ENCODE measurements at places on chromosomes 12 and 14.

DNA sequence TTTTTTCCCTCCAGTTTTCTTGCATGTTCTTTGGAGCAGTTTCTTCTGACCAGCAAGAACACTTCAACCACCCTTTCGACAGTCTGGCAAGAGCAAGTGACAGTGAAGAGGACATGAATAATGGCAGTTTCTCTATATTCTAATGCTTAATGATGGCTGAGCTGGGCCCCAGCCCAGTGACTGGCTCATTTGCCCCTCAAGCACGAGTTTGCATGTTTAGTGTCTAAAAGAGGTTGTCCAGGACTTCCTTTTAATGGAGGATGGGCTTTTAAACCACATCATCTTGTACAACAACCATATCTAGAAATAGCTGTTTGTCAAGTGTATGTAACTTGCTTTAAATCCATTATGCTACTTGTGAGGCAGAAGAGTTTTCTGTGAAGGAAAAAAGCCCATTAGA is 28.4 kb downstream of the RAD9B start:
- DNase-seq: no peak

DNA sequence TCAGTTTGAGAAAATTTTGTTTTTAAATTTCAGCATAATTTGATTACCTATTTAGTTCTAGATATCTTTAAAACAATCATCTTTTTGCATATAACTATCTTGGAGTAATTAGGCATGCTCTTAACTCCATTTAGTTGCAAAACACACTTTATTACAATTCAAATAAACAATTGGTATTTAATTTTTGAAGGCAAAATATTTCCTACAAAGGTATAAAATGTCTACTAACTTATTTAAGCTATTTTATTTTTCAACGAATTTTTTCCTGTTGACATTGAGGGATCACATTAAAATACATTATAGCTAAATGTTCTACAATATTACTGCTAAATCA is 8.3 kb downstream of the FOXA1 start:
- no peak for DNase-seq

DNA sequence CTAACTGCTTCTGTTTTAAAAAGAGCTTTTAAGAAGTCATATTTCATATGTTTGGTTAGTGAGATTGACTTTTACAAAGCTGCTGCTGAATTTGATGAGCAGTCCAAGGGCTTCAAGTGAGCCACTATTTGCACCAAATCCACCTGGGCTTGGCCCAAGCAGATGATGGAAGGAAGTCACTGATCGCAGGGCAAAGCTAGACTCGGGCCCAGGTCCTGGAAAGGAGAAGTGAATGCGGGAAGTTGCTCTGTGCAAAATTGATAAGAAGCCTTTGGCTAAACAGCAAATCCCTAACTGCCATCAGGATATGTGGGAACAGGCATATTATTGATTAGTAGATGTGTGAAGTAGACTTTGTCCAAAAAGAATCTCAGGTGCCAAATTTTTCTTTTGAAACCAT is 30.5 kb downstream of the PLXNC1 start:
- no peak for DNase-seq

DNA sequence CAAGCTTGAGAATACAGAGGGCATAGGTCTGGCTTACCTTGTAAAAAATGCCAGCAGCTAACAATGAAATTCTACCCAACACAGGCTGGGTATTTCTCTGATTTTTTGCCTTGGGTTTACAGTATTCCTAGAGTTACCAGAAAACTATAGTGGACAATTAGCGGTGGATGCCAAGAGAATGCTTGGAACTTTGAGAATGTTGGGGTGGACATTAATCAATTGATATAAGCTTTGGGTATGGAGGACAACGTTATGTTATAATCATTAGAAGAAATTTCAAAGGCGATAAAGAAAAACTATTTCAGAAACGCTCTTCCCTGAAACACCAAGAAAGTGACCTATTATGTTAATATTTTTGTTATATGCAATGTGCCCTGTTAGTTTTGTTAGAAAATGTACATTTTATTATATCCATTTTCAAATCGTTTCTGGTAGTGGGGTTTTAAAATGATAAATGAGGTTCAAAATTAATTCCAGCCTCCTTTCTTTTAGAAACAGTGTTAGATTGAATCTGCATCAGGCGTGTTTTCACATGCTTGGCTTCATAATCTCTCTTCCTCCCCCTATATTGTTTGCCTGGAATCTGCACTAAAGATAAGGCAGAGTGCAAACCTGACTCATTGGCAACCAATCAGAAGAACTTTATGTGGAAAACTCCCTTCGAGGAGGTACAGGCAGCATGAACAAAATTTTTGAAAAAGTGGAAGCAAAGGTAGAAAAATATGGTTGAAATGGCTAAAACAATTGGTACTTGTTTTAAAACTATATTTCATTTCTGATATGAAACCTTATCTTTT is 1.4 kb upstream of the PTPRQ start:
- DNase-seq: no peak

DNA sequence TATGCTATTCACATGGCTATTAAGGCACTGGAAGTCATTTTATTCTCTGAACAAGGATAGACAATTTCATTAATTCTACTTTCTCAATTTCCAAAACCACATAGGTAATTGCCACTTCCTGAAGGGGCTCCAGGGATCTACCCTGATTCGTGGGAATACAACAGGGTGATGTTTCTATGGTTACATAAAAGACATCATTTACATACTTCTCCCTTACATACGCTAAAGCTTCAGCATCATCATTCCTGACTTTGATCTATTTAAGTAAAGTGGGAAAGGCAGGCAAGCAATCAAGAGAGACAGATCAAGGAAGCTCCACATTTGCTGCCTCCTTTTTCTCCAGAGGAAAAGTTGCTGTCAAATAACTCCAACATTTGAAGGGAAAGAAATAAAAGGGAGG is 118.8 kb upstream of the SINHCAF start:
- no peak for DNase-seq

GRCh38 chr14:99254328-99255009 is 17.5 kb downstream of the BCL11B start:
- no peak for DNase-seq

DNA sequence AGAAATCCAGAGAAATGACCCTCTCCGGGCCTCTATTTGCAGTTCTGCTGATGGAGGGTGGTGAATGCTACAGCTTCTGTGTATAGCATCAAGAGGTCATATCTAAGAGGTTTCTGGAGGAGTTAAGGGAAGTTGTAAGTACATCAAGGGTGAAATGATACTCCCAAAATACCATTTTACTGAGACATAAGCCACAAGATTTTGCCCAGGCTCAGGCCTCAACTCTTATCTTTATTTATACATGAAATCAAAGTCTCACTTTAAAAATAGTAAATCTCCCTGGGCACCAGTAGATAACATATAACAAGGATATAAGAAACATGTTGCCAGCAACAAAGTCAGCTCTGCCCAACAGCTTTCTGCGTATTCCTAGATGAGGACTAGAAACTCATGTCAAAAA is 40.4 kb downstream of the NIN start:
- DNase-seq: no peak

GRCh38 chr14:49972131-49972671 is 79.3 kb downstream of the ARF6 start:
- no peak for DNase-seq

DNA sequence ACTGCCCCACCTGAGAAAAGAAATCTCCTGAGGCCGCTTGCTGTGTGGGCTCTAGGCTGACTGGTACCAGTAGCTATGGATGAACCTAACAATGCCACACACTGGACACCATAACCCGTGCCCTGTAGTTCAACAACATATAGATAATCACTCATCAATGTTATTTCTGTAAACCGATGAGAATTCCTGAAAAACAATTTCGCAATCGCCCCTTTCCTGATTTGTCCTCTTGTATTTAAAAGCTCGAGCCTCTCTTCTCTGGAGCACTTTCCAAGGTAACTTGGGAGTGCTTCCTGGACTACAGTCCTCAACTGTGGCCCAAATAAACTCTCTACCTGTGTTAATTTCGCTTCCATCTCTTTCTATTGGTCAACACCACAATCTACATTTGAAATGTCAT is 26.1 kb upstream of the PPP2R5C start:
- DNase-seq: no peak

DNA sequence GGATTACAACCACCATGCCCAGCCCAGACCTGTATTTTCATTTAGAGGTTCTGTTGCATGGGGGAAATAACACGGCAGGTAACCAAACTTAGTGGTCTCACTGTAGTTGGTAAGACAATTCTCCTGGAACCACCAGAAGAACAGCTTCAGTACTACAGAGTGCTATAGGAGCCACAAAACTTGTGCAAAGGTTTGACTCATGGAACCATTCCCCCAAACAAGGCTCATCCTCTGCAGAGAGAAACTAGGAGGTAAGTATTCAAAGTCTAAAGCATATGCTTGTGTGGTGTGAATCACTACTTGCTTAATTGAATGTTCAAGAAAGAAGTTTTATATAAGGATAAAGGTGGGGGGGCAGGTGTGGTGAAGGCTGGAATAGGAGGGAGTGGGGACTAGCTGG is 58.7 kb downstream of the GNS start:
- no peak for DNase-seq

- DNase-seq: no peak
Observed at GRCh38 chr12:24795699-24796347, 153.1 kb downstream of the BCAT1 start.

DNA sequence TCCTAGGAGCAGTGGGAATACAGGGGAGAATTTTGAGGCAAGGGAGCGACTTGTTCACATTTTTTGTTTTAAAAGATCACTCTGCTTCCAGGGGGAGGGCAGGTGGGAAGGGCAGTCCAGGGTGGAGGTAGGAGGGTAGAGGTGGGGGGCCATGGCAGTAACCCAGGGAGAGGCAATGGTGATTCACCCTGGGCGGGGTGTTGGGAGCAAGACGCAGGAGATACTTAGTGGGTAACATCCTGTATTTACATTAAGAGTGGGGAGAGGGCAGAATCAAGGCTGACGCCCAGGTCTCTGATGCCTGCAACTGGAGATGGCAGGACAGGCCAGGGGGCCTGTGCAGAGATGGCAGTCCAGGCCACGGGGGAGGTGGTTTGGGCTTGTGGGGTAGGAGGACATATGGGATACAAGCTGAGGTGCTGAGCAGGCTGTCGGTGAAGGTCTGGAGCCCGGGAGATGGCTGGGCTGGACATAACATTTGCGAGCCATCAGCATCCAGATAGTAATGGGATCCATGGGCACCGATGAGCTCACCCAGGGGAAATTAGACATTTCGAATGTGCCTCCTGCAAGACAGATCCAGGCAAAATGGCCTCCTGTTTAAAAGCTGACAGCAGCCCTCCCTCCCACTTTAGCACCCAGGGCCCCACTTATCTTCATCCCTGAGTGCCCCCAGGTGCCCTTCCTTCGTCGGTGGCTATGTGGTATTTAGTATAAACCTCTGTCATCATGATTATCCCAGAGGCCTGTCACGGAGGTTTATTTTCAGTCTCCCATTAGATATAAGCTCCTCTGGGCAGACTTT is 9.3 kb downstream of the EML1 start:
- no peak for DNase-seq

DNA sequence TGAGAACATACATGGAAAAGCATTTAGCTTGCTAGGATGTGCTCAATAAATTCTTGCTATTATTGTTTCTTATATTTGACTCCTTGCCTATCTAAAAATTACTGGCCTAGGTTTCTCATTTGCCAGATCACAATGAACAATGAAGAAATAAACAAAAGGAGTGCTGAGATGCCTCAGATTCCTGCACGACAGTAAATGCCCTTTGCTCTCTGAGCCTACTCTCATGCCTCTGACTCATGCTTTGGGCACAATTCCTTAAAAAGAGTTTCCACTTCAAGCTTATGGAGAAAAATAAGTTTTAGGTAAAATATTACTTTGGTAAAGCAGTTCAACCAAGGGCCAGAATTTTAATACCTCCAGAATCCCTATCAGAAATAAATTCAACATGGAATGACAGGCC is 30.9 kb downstream of the GRIN2B start:
- no peak for DNase-seq

DNA sequence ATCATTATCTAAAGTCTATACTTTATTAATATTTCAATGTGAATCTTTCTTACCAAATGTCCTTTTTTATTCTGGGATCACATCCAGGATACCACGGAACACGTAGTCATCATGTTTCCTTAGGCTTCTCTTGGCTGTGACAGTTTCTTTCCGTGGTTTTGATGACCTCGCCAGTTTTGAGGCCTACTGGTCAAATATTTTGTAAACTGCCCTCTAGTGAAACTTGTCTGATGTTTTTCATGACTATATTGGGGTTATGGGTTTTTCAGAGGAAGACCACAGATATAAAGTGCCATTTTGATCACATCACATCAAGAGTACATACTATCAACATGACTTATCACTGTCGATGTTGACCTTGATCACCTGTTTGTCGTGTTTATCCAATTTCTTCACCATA is 14.1 kb upstream of the SERPINA6 start:
- no peak for DNase-seq

DNA sequence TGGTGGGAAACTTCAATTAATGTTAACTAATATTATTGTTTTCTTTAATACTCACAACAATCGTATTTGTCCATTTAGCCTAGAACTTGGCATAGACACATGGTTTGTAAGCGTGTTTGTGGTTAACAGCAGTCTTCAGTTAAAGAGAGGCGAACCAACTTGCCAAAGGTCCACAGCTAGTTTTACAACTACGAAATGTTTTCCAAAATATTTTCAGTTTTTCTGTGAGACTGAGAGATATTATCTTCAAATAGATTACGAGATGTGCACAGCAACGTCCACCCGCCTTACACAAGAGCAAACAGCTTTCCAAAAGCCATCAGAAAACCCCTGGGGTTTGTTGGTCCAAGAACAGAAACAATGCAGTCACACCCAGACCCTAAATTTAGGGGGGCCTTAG is 58.6 kb upstream of the RASSF3 start:
- no peak for DNase-seq

GRCh38 chr12:81128930-81129554 is 51.2 kb downstream of the ACSS3 start:
- DNase-seq: no peak

DNA sequence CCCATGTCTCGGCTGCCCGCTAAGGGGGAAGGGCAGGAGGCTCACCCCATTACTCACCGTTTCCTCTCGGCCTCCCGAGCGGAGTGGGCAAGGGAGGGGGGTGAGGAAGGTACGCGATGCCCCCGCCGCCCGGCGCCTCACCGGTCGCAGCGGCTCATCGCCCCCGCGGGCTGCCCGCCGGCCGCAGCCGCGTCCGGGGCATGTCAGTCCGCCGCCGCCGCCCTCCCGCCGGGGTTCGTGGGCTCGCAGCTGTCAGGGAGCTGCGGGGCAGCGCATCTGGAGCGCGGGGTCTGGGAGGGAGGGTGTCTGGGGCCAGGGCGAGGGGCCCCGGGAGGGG is 461 bp downstream of the SLC8A3 start:
- no peak for DNase-seq

GRCh38 chr14:83164016-83164415 is 1630.4 kb upstream of the SEL1L start:
- no peak for DNase-seq

GRCh38 chr12:88225776-88226175 is 83.7 kb downstream of the TMTC3 start:
- DNase-seq: no peak

DNA sequence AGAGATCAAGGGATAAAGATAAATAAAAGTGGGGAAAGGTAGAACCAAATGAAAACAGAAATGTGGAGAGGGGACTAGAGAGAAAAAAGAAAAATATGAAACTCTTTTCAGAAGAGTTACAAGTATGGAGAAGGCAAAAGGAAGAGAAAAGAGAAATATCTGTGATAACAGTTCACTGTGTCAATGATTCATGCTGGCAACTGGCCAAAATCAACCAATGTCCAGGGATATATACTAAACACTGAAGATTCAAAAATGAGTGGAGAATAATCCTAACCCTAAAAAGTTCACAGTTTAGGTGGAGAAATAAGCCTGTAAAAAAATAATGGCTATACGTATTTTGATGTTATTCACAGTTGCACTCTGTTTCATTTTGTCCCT is 372.3 kb upstream of the KITLG start:
- DNase-seq: no peak

Measured in stimulated activated CD8-positive, alpha-beta memory T cell treated with anti-CD3 and anti-CD28 coated beads, Interleukin-4, amount 100 ng/mL, for 1 hour (primary cell).